ENCODE measurements at places on chromosomes 13 and 19.

DNA sequence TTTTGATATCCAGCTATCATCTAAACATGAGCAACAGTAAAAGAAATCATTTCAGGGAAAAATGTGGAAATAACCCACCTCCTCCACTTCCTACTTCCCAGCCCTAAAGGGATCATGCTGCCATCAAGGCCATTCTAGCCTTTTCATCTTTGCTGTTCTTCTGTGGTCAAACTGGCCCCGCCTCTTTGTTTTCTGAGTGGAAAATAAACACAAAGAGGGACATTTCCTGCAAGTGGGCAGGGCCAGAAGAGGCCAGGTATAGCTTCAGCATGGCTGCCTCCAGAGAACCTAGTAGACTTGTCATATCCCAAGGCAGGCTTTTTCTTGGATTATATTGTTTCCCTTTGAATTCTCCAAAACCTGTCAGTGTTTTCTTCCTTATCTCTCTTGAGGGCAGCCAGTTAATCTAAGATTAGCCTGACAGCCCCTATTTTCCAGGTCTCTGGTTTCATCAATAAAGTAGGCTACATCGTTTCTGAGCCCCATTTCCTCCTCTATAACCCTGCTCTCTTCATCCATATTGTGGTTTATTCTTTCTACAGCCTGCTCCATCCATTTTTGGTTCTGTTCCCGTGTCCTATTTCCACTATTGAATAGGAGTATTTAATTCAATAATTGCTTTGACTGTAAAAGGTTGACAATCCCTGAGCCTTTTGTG lies 117.6 kb downstream of the GPC6 start:
- no peak for DNase-seq

DNA sequence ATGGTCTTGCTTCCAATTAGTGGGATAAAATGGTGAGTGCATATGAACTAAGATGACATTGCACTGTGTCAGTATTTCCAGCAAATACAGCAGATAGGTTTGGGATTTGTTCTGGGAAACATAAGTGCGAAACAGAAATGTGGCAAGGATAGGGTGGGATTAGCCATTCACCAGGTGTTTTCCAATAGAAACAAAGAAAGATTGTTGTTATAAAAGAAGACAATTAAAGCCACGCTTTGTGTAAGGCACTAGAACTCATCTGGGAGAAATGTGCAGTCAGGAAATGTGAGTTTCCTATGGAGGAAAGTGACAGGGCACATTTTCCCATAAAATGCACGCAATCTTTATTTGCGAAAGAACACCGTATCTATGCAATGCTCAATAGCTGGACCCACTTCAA lies 1547.8 kb downstream of the EFNB2 start:
- no peak for DNase-seq

GRCh38 chr19:1401138-1401888 lies at the start of gene GAMT:
TSS of gene GAMT (minus strand) at chr19:1401542. CDS start at chr19:1401476, 66 bp downstream.
- DNase-seq, result peak; percentile 88

DNA sequence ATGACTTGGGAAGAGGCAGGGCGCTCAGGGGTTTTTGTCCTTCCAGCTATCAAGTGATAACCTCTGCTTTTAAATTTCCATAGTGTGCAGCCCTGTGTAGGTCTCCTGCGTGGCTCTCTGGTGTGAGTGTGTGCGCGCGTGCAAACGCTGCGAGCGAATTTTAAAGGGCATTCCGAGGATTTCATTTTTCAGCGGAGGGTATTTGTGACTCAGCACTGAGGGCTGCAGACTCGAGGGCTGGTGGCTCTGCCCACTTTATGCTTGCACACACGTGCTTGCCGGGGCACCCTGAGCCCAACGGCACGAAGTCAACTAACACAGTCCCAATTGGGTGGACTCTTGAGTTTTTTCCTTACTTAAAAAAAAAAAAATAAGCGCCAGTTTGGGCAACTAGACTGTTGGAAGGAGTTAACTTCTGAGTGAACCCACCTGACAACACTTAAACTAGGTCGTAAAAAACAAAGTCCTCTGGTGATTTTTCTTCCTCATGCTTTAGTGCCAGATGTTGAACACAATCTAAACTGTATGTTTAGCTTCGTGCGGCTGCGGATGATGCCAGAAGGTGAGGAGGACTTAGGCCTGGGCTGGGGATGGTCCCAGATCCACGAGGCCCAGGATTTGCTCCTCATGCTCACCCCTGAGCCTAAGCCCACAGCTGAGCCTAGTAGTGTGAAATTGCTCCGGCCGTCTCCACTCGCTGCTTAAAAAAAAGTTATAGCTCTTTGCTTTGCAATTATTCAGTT lies 2.1 kb downstream of the FGF9 start:
- DNase-seq, result peak; percentile 25

DNA sequence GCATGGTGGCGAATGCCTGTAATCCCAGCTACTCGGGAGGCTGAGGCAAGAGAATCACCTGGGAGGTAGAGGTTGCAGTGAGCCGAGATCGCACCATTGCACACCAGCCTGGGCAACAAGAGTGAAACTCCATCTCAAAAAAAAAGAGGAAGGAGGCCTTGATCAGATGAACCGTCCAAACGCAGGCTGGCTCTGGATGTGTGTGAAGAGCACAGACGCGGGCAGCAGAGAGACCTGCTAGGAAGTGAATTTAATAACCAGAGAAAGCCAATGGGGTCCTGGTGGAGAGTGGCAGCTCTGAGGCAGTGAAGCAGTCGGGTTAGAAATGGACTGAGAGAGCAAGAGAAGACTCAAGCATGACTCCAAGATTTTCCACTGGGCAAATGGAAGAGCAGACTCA lies 136.5 kb downstream of the RNF17 start:
- DNase-seq, result no peak

DNA sequence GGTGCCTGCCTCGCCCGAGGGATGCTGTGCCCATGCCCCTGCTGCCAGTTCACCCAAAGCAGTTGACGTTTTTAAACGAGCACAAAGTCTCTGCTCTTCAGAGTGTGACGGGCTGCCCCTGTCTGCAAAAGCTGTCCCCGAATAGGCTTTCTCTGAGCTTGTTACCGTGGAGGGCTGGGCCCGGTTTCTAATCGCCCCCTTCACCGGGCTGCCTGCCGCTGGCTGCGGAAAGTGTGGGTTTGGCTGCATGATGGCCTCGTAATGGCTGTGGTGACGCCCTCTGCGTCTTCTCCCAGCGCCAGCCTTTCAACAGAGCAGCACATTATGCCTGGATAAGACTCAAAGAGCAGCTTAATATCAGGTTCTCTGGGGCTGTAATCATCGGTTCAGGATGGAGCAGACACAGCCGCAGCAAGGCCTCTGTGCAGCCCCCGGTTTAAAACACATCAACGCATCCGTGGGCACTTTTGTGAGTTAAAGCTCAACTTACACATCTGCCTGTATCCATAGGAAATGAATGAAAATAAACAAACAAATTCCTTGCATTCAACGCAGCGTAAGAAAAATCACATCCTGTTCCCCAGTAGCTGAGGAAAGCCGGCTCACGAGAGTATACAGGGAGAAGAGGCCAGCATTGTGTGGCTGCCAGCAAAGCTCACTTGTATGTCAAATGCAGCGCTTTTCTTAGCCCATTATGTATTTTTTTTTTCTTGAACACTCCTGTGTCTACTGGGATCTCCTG lies 166.4 kb upstream of the SOX1 start:
- no peak for DNase-seq

- peak; percentile 78 for DNase-seq
Observed at GRCh38 chr19:4851551-4852290, 15.7 kb downstream of the PLIN3 start.

DNA sequence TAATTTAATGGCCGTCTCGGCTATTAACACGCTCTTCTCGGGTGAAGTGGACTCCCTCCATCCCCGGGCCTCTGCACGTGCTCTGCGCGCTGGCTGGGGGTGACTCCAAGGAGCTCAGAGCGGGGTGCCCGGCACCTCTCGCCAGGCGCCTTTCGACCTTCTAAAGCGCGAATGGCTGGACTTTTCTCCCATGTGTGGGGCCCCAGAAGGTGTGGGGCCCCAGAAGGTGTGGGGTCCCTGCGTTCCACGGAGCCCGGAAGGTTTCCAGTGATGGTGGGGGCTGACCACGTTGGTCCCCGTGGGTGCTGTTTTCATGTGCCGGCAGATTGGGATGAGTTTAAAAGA lies 3.3 kb upstream of the ALOX5AP start:
- no peak for DNase-seq

- no peak for DNase-seq
Observed at GRCh38 chr13:106468207-106468606, 67.3 kb downstream of the EFNB2 start.

GRCh38 chr13:40666933-40667621 lies 636 bp upstream of the FOXO1 start:
- DNase-seq, result peak; percentile 80

- peak; percentile 70 for DNase-seq
Observed at GRCh38 chr19:43700395-43701000, 15.4 kb upstream of the IRGC start.

DNA sequence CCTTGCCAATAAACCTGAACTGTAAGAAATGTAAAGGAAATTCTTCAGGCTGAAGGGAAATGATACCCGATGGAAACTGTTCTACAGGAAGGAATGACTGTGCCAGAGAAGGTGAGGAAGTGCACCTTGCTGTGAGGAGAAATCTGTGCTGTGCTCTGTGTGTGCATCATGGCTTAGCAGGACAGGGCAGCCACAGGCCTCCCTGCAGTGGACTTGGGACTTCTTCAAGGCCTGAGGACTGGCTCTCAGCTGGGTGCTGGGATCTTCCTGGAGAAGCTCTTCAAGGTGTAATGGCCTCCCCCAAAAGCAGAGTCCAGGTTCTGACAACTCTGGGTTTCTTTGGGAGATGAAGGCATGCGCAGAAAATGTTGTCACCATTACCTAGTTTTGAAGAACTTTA lies 145.1 kb downstream of the UQCRFS1 start:
- DNase-seq, result no peak

- no peak for DNase-seq
Observed at GRCh38 chr13:111510502-111511218, 190.2 kb downstream of the TEX29 start.

DNA sequence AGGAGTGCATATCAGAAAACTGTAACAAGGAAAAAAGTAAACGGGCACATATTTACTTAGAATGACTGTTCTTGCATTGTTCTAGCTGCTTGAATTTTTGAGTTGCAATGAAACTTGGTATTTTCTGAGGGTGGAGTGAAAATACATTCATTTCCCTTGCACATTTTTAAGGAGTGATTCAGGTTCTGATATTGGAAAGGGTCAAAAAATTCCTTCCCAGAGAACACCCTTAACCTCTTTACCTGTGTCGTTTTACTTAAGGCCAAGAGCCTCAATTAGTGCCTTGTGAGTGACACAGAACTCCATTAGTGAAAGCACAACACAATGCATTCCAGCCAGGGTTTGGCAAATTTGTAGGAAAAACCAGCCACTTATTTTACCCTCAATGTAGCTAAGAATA lies 2.3 kb downstream of the ITGBL1 start:
- no peak for DNase-seq

DNA sequence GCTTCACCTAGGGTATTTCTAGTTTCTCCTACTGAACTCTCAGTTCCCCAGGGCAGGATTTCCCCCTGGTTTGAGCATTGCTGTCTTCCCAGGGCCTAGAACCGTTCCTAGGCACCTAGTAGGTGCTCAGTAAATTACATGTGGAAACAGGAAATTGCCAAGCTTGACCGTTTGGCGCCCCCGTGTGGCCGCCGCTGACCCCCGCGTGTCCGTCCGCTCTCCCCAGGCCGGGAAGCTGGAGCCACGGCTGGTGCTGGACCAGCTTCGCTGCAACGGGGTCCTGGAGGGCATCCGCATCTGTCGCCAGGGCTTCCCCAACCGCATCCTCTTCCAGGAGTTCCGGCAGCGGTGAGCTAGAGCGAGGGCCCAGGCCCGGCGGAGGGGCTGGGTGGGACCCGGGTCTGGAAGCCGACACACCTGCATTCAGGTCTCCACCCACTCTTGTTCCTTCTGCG lies 55.5 kb downstream of the MYH14 start:
- no peak for DNase-seq

GRCh38 chr13:97212601-97213040 lies 9.5 kb upstream of the MBNL2 start:
- DNase-seq, result peak; percentile 66

DNA sequence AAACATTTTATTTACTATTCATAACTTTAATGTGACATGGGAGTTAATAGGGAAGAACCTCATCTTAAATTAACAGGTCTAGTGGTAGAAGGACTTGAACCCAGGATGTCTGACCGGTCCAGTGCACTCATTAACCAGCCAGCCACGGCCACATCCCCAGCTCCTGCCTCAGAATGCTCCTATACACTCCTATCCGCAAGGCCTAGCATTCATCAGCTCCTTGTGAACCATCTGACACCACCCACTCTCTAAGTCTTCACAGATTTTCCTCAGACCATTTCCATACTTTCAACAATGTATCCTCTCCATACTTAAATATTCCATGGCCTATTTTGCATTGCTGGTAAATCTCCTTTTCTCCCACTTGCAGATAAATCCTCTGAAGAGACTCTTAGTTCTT lies 98.3 kb downstream of the KLF12 start:
- no peak for DNase-seq

GRCh38 chr19:46239193-46240024 lies 9.9 kb downstream of the IGFL1 start:
- no peak for DNase-seq

GRCh38 chr13:23352161-23352560 lies 81.3 kb downstream of the SACS start:
- DNase-seq, result no peak

GRCh38 chr13:73898899-73899298 lies 235.3 kb downstream of the KLF12 start:
- no peak for DNase-seq

- DNase-seq, result no peak
Observed at GRCh38 chr13:103618151-103618550, 551.9 kb upstream of the SLC10A2 start.

DNA sequence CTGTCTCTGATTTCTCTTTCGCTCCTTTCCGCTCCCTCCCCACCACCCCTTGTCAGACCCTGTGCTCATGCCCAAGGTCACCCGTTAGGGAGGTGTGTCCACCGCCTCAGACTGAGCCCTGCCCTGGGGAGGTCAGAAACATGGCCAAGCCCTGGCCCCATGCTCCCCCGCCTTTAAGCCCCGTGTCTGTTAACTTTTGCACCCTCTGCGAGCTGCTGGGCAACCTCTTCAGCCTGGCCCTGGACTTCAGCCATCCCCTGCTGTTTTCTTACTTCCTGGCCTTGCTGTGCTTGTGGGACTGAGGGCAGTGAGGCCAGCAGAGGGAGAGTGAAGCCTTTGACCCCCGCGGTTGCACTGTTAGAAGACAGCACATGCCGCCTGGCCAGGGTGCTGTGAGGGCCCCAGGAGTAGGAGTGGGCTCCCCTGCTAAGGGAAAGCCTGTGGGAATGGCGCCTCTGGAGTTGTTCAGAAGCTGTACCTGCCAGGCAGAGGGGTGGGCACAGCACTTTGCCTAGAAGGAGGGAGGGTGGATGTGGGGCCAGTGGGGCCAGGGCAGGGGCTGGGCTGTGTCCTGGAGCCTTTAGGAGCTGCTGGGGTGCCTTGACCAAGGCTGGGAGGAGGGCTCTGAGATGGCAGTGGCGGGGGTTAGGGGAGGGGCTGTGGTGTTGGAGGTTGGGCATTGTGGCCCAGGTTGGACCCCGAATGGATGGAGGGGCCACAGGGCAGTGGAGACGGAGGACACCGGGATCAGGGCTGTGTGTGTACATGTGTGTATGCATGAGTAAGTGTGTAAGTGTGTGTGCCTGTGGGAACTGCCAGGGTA lies 7.9 kb downstream of the UPF1 start:
- DNase-seq, result no peak
